ENCODE measurements at places on chromosomes 6 and 20.

GRCh38 chr20:325045-325888, at the start of gene SOX12:
Gene SOX12 (plus strand): TSS chr20:325552. CDS start chr20:325925, 373 bp downstream.
- DNase-seq: peak; percentile 92

GRCh38 chr6:136669299-136669699, 119.1 kb upstream of the MAP7 start:
- no peak for DNase-seq

DNA sequence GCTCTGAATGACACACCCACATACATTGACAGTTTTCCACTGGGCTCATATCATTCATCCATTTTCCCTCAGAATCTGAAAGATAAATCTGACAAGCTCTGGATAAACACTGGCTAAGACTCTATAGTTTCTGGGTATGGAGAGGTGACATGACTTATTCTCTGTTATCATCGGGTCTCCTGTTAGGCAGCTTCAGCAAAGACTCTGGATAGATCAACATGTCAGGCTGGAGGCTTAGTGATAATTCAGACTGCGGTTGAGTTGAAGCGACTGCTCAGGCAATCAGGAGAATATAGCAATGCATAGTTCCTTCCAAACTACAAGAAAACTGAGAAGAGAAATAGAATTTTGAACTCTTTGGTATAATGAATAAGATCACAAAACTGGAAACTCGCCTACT, 394.6 kb downstream of the CBLN4 start:
- DNase-seq: no peak

DNA sequence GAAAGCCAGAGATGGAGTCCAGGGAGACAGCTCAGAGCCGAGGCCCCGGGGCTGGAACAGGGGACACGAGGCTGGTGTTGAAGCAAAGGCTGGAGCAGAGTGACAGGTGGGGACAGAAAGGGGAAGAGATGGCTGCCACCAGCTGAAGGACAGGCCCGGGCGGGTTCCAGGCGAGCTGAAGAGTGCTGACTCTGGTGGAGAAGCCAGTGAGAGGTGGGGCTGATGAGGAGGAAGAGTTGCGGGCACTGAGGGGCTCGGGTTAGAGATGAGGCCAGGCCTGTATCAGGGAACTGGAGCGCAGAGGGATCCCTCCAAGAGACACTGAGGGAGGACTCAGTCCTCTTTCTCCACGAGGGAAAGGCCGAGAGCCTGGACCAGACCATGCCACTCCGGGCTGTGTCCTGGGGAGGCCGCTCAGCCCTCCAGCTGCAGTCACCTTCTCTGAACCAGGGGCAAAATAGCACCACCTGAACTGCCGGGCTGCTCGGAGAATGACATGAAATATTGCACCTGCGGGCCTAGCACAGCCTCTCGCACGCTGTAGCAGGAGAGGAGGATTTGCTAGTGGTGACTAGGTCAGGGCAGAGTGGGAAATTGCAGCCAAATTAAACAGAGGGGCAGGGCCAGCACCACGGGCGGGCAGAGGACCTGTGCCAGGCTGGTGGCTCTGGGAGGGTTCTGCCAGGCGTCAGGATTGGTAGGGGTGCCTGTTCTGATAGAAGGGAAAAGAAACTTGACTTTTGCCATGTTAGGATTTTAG, 175.9 kb downstream of the ZDHHC14 start:
- no peak for DNase-seq

GRCh38 chr6:15131651-15132061, 114.2 kb upstream of the JARID2 start:
- DNase-seq: no peak

- DNase-seq: no peak
Observed at GRCh38 chr6:14459315-14459714, 341.7 kb downstream of the CD83 start.

DNA sequence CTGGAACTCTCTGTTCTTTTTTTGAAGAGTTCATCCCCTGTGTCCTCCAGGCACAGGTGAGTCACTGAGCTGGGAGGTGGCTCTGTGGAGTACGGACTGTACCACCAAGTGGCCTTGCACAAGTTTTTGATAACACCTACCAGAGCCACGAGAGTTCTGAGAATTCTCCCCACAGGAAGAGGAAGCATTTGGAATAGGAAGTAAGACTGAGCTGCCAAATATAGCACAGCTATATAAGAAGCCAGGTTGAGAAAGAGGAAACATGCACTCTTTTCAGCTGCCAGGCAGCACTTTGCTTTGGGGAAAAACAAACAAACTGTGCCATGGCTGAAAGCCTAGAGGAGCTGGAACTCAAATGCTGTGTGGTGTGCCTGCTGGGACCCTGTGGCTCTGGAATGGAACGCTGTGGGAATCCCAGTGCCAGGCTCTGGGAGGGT, 70.8 kb upstream of the RIPOR2 start:
- DNase-seq: peak; percentile 78

DNA sequence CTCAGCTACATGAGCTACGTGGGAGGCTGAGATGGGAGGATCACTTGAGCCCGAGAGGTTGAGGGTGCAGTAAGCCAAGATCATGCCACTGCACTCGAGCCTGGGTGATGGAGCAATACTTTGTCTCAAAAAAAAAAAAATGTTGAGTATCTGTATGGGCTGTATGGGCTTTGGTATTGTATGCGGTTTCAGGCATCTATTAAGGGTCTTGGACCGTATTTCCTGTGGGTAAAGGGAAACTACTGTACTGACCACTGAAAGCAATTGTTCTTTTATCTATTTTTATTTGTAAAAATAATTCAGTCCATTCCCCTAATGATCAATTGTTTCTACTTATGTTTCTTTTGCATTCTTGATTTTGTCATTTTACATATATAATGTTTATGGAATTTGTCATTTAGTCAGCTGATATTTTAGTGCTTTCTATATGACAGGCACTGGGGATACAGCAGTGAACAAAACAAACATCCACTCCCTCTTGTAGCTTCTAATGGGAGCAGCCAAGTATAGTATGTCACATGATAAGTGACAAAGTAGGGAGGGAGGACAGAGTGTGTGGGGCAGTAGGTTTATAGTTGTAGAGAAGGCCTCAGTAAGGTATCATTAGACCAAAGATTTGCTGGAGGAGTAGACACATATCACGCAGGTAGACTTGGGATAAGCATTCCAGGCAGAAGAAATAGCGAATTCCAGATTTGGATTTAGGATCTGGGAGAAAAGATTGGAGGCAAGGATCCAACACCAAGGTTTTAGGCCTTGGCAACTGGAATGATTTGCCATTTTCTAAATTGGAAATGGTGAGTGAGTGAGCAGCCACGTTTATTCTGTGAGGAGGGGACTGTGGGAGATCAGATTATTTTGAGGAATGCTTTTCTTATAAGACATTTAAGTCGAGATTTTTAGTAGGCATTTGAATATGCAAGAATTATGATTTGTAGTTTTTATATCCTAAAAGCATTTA, 6.0 kb downstream of the PCMT1 start:
- DNase-seq: no peak

DNA sequence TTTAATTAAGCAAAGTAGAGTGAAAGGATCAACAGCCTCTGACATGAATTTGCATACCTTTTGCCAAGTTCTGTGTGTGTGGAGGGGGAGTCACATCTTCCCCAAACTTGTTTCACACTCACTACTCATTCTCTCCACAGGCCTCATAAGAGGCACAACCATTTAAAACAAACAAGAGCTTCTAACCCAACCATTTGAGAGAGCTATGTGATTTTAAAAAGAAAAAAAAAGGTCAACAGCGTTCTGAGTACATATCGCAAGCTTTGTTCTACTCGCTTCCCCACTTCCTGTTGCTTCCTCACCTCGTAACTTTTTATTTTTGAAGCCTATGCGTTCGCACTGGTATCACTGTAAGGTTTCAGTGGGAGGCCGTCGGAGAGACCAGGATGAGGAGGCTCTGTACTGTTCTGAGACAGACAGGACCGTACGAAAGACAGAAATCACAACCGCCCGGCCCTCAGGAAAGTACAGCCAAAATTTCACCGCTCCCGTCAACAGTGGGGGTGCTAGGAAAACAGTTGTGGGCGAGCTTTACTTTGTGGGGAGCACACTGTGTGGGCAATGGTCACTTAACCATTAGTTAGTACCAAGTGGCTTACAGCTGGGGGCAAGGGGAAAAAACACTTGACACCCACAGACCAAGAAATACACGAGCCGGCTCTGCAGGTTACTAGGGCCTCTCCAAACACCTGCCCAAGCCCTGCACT, 61.3 kb downstream of the TRERF1 start:
- peak; percentile 82 for DNase-seq

DNA sequence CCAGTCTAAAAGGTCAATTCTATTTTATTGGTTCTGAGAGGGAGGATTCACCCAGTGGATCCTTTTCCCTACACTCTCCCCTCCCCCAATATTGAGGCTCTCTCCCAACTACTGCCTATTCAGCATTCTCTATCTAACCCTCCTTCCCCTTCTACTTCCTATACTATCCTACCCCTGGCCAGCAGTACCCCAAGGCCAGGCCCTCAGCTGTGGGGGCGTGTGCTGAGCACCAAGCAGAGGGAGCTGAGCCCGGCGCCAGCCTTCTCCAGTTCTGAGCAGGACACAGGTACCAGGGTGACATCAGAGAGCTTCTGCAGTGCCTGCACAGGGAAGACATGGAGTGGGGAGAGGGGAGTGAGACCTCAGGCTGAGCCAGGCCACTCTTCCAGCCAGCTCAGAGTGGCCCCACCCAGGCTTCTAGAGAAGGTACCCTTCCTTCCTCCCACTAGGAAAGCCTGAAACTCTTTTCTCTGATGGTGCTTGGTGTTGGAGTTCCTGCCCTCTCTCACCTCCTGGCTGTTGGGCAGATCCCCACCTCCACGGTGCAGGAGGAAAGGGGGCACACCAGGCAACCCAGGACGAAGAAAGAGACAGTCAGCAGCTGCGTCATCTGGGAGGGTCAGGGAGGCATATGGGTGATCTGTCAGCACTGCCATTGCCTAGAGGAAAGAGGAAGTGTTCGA, 1.9 kb downstream of the DDAH2 start:
- no peak for DNase-seq

- no peak for DNase-seq
Observed at GRCh38 chr6:46618726-46619125, 33.9 kb downstream of the CYP39A1 start.

DNA sequence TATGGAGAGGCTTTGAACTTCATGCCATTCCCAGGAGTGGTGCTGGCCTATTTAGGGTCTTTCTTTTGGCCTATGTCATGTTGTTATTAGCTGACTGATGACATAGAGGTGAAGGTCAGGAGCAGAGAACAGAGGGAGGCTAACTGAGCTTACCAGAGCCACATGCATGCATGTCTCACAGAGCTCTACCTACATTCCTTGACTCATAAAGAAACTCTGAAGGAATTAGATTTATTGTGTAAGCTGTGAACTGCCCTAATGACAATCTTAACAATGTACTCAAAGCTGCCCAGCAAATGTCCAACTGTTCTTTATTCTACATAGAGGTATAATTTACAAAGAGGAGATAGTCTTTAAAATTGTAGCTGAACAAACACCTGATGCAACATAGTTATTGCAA, 192.7 kb upstream of the CNR1 start:
- no peak for DNase-seq

DNA sequence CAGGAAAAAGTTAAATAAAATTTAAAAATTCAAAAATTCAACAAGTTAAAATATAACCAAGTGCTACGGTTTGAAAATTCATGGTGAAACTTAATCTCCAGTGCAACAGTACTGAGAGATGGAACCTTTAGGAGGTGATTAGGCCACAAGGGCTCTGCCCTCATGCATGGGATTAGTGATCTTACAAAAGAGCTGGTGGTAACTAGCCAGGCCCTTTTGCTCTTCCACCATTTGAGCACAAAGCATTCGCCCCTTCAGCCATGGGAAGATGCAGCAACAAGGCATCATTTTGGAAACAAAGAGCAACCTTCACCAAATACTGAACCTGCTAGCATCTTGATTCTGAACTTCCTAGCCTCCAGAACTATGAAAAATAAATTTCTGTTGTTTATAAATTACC, 80.9 kb downstream of the RNGTT start:
- no peak for DNase-seq

- DNase-seq: no peak
Observed at GRCh38 chr6:150962436-150962835, 96.9 kb downstream of the MTHFD1L start.

- DNase-seq: no peak
Observed at GRCh38 chr20:47654370-47654769, 130.9 kb downstream of the SULF2 start.

GRCh38 chr6:138487102-138487604, 12.1 kb downstream of the NHSL1 start:
- DNase-seq: no peak

GRCh38 chr20:3698591-3699001, 13.8 kb downstream of the SIGLEC1 start:
- no peak for DNase-seq

DNA sequence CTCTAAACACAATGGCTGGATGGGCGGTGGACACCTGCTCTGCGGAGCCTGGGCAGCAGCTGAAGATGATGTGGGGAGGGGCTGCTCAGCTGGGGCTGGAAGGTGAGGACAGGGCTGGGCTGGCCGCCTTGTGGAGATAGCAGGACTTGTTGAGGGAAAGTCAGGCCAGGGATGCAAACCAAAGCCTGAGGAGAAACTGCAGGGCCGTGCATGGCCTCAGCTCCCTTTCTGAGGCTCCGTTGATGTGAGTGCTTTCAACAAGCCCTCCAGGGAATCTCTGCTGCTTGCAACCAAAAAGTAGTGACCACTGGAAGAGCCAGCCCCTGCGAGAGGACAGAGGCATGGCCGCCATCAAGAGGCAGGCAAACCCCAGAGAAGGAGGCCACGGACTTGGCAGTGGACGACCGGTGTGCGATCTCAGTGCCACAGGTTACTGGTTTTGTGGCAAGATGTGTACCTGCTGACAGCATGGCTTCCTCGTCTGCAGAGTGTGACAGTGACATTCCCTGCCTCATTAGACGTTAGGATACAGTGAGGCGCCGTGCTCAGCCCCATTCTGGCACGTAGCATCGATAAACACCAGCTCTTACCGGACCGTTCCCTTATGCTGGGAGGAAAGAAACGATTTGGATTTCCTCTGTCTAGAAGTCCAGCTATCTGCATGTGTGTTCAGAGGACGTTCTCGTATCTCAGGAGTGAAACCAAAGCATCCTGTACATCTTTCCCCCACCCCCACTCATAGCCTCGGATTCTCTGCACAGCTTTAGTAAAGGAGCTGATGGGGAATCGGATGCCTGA, 37.9 kb downstream of the ERMARD start:
- DNase-seq: no peak

DNA sequence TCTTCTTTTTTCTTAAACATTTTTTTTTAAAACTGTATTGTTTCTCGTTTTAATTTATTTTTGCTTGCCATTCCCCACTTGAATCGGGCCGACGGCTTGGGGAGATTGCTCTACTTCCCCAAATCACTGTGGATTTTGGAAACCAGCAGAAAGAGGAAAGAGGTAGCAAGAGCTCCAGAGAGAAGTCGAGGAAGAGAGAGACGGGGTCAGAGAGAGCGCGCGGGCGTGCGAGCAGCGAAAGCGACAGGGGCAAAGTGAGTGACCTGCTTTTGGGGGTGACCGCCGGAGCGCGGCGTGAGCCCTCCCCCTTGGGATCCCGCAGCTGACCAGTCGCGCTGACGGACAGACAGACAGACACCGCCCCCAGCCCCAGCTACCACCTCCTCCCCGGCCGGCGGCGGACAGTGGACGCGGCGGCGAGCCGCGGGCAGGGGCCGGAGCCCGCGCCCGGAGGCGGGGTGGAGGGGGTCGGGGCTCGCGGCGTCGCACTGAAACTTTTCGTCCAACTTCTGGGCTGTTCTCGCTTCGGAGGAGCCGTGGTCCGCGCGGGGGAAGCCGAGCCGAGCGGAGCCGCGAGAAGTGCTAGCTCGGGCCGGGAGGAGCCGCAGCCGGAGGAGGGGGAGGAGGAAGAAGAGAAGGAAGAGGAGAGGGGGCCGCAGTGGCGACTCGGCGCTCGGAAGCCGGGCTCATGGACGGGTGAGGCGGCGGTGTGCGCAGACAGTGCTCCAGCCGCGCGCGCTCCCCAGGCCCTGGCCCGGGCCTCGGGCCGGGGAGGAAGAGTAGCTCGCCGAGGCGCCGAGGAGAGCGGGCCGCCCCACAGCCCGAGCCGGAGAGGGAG, 580 bp downstream of the VEGFA start:
- no peak for DNase-seq
